ENCODE measurements at places on chromosomes 16 and 17.
A peak's percentile ranks its signal among the peaks of the same experiment; 100 is the strongest.

DNA sequence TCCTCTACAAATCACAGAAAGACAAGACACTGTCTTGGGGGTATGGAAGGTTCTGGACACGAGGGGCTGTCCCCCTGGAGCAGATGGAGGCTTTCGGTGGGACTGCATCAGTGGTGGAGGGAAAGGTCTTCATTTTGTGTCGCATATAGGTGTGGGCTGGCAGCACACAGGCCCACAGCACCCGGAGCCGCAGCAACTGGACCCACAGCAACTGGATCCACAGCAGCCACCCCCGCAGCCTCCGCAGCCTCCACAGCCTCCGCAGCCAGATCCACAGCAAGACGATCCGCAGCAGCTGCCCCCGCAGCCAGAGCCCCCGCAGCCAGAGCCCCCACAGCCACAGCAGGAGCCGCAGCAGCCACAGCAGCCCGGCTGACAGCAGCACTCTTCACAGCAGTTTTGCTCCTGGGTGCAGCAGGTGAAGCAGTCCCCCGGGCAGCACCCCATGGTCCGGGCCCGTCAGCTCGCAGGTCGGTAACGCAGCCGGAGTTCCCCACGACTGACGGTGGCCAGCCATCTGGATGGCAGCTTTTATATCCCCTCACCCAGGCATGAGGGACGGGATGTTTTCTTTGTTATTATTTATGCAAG, at the start of gene KRTAP17-1:
TSS of gene KRTAP17-1 (minus strand) at position 507 of the 591 bp plus-strand sequence. CDS start at position 447, 60 bp downstream.
- no peak for DNase-seq

- DNase-seq: no peak
Measured at GRCh38 chr16:630249-630814, 453 bp upstream of the WFIKKN1 start.

DNA sequence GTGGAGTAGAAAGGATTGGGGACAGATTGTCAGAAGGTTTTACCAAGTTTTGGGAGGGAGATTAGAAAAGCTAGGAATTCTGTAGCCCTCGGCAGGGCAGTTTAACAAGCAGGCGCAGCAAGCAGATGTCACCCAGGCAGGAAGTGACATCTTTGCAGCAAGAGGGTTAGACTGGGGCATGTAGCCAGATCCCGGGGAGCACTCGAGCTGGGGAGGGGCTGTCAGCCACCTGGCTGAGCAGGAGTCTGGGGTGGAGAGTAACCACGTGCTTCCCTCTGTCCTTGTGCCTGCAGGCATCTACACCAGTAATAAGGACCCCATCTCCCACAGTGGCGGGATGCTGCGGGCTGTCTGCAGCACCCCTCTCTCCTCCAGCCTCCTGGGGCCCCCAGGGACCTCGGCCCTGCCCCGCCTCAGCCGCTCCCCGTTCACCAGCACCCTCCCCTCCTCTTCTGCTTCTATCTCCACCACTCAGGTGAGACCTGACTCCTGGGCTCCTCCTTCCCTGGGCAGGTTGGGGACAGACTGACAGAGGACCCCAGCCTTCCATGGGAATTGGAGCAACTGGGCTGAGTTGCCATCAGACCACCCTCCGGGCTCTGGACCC, 12.2 kb downstream of the MLLT6 start:
- DNase-seq: no peak

- DNase-seq: no peak
Measured at GRCh38 chr17:64281962-64282752, 19.1 kb upstream of the TEX2 start.

DNA sequence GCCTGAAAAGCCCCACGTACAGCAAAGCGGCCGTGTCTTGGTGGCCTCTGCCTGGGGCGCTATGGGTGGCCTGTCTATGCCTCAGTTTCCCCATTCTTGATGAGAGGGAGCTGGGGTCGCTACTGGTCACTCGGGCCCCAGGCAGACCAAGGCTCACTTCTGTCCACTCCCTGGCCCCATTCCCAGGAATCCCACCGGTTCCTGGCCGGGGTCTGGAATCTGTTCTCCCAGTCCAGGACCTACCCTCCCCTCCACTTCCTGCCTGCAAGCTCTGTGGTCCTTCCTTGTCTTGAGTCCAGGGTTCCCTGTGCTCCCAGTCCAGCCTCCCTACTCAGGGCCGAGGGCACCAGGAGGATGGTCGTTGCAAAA, 24.5 kb downstream of the METRNL start:
- DNase-seq: no peak

GRCh38 chr17:17060930-17061329, 18.7 kb downstream of the MPRIP start:
- DNase-seq: no peak

DNA sequence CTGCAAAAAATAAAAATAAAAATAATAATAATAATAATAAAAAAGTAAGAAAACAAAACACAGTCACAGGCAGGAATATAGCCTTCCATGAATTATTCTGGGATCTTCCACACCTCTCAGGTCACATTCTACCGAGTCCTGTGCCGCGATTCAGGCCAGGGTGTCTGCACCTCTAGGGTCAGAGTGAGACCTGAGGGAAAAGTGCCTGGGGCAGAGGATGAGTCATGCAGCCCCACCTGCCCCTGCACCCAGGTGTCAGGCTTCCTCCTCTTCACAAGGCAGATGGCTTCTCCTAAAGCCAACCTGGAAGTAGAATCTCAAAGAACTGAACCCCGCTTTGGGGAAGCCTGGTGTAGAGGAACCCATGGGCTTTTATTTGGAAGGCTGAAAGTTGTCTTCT, 283.7 kb downstream of the CPPED1 start:
- no peak for DNase-seq

DNA sequence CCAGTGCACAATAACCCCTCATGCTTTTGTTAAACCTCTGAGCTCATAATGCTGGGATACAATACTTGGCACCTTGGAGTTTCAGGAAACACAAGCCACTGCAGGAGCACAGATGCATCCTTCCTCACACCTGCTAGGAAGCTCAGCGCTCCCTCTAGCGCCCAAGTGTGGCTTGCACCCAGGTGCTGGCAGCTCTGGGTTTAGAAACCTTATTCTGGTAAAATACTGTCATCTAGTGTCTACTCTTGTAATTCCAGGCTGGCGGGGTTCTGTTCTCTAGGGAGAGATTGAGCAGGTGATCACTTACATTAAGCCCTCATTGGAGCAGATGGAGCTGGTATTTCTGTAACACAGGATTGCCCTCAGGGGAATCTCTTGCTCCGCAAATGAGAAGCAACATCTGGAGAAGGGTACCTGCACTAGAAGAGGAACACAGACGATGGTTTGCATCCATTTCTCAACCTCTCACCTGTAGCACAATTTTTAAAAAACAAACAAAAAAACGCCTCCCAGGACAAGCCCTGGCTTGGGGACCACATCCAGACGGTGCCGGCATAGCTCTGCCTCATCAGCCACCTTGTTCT, 1.5 kb downstream of the CCL1 start:
- DNase-seq: peak; percentile 51

GRCh38 chr16:28924399-28924761, 658 bp downstream of the RABEP2 start:
- DNase-seq: no peak

DNA sequence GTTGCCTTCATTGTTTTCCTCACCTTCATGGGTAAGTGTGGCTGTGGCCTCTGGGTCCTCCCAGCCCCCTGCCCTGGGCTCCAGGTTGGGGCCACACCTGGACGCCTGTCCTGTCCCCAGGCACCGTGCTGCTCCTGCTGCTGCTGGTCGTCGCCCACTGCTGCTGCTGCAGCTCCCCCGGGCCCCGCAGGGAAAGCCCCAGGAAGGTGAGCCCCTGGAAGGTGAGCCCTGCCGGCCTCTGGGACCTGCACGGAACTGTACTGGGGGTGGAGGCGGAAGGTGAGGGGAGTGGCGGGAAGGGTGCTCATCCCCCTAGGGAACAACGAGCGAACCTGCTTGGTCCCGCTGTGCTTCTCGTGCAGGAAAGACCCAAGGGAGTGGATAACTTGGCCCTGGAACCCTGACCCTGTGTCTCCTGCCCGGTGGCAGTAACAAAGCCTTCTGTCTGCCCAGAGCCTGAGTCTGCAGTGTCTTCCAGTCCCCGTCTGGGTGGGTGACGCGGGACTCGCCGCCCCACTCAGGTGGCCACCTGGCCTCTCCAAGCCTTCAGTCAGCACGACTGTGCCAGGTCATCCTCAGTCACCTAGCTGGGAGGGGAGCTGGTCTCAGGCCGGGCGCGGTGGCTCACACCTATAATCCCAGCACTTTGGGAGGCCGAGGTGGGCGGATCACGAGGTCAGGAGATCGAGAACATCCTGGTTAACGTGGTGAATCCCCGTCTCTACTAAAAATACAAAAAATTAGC, 831 bp downstream of the SMIM22 start:
- DNase-seq: no peak

DNA sequence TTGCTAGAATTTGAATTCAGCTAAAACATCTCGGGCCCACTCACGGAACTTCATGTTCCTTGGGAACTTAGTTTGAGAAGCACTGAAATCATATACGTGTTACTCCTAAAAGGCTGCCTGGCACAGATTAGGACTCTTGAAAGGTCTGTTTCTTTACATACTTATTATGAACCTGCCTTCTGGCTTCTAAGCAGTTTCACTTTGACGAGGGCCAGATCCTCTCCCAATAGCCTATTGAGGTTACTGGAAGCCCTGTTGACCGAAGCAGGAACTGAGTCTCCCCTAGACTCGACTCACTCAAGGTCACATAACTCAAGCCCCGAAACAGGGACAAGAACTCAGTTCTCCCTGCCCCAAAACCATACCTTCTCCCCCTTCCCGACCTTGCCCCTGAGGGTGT, 121.9 kb upstream of the PLCG2 start:
- DNase-seq: no peak

GRCh38 chr16:73317321-73317857, 269.5 kb upstream of the ZFHX3 start:
- DNase-seq: no peak

DNA sequence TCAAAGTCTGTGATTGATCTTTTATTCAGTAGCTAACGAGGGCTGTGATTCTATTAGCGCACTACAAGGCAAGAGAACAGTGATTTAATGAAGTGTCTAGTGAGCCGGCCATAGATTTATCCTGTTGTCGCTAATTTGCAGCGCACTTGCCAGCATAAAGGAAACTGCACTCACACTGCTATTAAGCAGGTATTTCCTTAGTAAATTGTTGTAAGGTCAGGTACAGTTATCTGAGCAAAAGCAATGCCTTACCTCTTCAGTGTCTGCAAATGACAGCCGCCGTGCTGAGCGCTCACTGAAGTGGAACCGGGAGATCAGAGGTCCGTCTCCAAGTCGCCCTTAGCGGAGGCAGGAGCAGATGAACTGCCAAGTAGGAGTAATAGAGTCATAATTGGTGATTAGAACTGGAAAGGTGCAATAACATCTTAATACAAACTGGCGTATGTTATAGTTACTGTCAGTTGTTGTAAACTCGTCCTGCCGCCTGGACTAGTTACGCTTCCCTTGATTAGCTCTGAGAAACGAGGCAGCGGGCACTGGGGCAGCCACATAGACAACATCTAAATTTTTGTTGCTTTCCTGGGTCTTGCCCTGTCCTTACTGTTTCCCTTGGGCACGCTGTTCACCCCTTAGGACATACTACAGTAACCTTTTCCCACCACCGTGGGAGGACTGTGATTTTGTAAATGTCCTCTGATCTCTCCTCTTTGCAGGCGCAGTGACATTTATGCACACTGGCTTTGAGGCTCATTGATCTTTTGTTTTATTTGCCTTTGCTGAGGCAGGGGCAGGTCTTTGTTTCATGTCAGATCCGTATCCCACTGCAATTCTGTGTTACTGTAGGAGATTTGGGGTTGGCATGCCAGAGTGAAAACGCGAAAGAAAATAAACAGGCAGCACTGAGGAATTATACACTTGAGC, 363.1 kb downstream of the WWOX start:
- DNase-seq: no peak

- no peak for DNase-seq
Measured at GRCh38 chr16:53511084-53511402, 8.0 kb upstream of the AKTIP start.

GRCh38 chr17:73342050-73342522, 30.3 kb upstream of the CDC42EP4 start:
- DNase-seq: peak; percentile 92

GRCh38 chr17:50928646-50929045, 62.5 kb upstream of the TOB1 start:
- no peak for DNase-seq

DNA sequence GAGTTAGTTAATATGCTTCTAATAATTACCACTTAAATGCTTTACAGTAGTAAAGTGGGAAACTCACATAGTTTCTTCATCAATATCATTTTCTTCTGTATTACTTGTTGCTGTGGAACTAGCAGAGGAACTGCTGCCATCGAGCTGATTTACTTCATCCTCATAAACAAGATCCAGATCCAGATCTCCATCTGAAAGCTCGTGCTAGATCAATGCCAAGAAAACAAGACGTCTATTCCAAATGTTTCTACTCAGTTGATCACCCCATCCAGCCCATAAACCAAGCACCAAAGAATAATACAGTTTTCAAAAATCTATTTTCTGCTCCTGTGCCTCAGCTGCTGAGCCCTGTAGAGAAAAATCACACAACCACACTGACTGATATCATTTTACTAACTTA, 59.1 kb downstream of the TRIM37 start:
- no peak for DNase-seq

DNA sequence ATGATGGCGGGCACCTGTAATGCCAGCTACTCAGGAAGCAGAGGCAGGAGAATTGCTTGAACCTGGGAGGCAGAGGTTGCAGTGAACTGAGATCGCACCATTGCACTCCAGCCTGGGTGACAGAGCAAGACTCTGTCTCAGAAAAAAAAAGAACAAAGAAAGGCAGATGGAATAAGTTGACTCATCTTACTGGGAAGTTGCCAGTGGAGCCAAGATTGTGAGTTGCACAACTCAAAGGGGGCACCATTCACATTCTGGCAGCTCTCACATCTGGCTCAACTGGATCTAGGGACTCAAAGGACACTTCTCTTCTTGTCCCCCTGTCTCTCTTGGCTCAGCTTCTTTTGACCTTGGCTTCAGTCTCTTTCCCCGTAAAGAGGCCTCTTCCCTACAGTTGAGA, 53.7 kb upstream of the ETV4 start:
- no peak for DNase-seq

- no peak for DNase-seq
Measured at GRCh38 chr16:14354561-14355351, 275.3 kb downstream of the PARN start.

DNA sequence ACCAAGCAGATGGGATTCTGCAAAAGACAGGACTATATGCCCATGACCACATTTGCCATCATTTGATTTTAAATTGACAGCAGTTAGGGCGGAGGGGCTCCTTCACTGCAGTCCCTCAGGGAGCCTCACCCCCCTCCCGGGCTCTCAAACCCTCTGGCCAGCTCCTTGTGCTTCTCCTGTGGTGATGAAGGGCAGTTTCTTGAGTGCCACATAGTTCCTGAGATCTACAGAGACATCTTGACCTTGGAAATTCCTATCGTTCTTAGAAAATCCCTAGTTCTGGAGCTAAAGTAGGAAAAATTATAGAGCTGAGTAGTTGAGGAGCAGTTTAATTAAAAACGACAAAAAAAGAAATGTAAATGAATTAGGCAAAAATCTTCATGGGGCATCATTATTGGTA, 231.5 kb downstream of the CCDC182 start:
- DNase-seq: no peak

GRCh38 chr17:3512505-3513171, 36.8 kb downstream of the ASPA start:
- DNase-seq: no peak

GRCh38 chr17:16419929-16420271, 4.5 kb downstream of the TRPV2 start:
- no peak for DNase-seq
